Thymus (tissue), 14 donors: ENCODE measurements at places on chromosomes 6 and 20. TPM values are rescaled to one million over a fixed set of nuclear protein-coding genes. Genes with fewer than 3 reads are reported as not detected.

The HRH3 gene
- not detected for total RNA-seq

The SAMD5 gene
- 0.42 TPM for total RNA-seq

DNA sequence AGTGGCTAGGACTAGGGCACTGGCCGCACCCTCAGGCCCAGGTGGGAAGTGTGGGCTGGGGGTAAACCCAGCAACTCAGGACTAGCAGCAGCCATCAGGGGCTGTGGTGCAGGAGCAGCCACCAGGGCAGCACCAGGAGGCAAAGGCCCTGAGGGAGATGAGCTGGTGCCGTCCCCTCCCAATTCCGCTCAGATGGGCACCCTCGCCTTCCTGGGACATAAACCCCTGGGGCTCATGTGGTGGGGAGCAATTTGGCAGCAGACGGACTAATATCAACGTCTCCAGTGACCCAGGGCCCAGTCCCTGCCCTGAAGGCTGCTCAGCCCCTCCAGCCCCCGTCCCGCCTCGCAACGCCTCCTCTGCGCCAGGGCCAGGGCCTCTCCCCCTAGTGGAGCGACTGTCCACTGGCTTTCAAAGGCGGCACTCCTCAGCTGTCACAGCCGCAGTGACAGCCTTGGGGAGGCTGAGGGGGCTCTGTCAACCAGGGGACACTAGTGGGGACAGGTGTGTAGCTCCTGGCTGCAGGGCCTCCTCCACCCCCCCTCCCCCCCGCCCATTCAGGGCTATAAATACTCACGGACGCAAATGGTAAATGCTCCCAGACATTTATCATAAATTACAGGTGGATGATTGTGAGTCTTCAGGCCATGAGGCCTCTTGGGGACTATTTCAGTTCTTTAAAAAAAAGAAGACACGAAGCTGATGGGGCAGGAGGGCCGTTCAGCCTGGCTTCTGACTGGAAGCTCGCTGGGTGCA is 349.9 kb downstream of the ZFAND3 start:
- DNase-seq: no peak

GRCh38 chr6:41122918-41123317 is 31.2 kb downstream of the TREML1 start:
- no peak for DNase-seq

DNA sequence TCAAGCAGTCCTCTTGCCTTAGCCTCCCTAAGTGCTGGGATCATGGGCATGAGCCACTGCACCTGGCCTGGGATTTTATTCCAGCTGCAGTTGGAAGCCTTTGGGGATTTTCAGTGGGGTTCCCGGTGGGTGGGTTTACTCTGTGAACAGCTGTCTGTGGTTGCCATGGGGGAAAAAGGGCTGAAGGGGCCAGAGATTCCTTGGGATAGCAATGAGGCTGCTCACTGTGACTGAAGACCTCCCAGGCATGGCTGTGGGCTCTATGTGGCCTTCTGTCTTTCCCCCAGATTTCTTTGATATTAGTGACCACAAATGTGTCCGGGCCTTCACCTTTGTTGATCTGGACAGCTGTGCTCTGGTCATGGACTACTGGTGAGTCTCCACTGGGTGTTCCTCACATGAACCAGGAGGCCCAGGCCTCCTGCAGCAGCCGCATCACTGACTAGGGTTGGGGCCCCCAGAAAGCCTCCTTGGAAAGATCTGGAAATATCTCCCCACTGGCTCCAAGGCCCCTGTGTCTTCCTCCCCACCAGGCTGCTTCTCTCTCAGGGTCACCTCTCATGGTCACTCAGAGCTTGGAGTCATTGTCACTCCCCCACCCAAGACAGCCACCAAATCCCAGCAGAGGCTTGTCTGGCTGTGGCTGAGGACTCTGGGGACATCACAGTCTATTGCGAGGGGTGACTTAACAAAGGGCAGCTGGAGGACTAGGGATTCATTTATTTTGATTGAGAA is 33.4 kb downstream of the EFCAB8 start:
- DNase-seq: no peak

- no peak for DNase-seq
These were observed 6.7 kb upstream of the TEAD3 start for GRCh38 chr6:35503534-35503933.

GRCh38 chr6:20630617-20631548 is 96.6 kb downstream of the CDKAL1 start:
- peak; percentile 3 for DNase-seq

DNA sequence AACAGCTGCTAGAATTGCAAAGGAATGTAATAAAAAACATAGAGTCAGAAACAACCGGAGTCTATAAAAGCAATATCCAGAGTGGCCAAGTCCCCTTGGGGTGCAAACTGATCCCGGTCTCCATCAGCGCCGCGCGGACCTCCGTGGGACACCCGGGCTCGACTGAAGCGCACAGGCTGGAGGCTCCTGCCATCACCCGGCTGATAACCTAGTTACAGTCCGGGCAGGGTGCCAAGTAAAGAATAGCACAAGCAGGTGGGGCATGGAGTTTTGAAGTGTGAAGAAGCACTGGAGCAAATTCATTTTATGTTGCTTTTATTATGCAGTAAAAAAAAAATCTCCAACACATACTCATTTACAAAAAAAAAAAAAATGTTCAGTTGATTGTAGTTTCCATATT is 205.1 kb upstream of the GMDS start:
- DNase-seq: no peak

GRCh38 chr20:16246870-16247269 is 326.4 kb downstream of the KIF16B start:
- no peak for DNase-seq

DNA sequence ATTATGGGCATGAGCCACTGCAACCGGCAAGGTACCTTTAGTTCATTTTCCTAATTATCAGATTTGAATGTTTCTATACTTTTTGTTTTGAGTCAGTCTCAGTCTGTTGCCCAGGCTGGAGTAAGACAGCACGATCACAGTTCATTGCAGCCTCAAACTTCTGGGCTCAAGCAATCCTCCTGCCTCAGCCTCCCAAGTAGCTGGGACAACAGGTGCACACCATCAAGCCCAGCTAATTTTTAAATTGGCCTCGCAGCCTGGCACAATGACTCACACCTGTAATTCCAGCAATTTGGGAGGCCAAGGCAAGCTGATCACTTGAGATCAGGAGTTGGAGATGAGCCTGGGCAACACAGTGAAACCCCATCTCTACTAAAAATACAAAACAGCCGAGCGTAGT is 24.4 kb downstream of the STAU1 start:
- DNase-seq: no peak

DNA sequence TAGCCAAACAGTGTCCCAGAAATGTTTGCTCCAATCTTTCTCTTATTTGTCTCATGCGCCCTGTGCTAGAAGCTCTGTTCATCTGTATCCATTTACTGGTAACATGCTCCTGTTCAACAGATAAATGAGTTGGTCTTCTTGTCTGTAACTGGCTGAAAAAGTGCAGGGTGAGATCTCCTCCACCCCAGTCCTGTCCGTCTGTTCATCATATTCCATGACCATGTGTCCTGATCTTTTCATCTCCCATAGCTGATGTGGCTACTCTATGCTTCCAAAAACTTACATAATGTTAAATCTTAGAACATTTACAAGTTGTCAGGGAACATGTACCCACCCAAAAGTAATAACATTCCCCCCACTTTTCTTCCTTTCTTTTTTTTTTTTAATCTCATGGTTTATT is 31.8 kb upstream of the DSE start:
- DNase-seq: no peak
